ENCODE measurements at places on chromosomes 16 and 17.
A peak's percentile ranks its signal among the peaks of the same experiment; 100 is the strongest.

DNA sequence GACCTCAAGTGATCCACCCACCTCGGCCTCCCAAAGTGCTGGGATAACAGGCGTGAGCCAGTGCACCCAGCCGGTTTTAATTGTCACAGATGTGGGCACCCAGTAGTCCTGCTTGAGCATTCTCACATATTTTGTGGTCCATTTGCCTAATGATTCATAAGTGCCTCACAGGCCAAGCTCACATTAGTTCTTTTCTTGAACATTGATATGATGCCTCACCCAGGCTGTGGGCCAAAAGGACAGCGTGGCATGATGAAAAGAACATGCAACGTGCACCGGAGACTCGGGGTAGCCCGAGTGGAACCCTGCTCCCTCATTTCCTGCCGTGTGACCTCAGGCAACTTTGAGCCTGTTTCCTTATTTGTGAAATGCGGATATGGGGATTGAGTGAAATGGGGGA is 181.9 kb downstream of the SNX29 start:
- no peak for DNase-seq

DNA sequence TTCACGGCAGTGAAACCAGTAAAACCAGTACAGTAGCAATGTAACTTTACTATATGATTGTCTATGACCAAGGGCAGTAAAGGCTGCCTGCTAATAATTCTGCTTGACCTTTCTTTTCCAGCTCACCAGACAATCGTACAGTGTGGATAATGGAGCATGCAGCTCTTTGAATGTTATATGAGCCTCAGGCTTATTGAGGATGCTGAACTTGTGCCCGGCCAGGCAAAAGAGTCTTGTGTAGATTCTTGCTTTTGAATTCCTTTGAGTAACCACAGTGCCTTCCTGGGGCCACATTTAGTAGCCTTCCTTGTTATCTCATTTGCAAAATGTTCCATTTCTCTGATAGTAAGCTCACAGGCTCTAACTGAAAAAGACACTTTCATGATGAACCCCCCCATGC is 131.8 kb downstream of the CDH11 start:
- no peak for DNase-seq

DNA sequence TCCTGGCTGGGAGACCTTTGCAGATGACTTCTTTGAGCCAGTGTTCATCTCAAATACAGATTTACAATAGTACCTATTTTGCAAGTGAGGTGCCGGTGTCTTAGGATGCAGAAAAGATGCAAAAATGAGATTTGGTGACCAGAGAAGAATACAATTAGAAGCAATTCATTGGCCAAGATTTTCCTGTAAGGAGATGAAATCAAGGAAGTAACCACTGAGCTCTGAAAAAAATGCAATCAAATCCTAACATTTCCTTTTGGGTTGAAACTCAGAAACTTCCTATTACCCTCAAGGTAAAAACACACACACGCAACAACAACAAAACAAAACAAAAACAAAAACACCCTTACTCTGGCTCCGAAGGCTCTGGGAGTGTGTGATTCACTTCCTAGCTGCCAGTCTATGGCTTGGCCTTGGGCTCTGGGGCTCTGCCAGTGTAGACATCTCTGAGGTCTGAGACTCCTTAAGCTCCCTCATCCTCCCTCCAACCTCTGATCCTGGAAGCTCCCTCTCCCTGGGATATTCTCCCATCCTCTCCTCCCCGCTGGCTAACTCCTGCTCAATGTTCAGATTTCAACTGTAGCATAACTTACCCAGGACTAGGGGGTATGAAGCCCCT is 16.8 kb upstream of the MT4 start:
- no peak for DNase-seq

- peak; percentile 82 for DNase-seq
These were observed 11.8 kb downstream of the HID1 start for GRCh38 chr17:74960570-74961342.

- no peak for DNase-seq
These were observed 32.7 kb downstream of the LRRC75A start for GRCh38 chr17:16459271-16459670.

DNA sequence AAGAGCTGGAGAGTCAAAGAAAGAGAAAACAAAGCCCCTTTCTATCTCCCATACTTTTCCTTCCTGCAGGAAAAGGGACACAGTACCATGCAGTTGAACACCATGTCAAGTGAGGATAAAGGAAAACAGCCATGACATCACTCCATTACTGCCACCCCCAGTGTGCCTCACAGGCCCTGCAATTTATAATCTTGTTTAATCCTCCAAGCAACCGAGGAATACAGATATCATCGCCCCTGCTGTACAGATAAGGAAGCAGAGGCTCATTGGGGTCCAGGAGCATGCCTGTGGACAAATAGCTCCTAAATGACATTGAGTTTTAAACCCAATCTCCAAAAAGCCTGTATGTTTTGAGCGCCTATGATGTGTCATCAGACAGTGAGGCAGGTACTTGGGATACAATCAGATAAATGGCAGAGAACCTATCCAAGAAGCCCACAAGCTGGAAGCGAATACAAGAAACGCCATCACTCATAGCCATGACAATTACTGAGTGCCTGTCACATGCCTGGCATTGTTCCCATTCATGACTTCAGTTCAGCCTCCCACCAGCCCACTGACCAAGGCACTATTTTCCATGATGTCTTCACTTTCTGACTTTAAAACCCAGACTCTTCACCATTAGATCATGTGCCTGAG is 45.5 kb downstream of the CPPED1 start:
- no peak for DNase-seq

DNA sequence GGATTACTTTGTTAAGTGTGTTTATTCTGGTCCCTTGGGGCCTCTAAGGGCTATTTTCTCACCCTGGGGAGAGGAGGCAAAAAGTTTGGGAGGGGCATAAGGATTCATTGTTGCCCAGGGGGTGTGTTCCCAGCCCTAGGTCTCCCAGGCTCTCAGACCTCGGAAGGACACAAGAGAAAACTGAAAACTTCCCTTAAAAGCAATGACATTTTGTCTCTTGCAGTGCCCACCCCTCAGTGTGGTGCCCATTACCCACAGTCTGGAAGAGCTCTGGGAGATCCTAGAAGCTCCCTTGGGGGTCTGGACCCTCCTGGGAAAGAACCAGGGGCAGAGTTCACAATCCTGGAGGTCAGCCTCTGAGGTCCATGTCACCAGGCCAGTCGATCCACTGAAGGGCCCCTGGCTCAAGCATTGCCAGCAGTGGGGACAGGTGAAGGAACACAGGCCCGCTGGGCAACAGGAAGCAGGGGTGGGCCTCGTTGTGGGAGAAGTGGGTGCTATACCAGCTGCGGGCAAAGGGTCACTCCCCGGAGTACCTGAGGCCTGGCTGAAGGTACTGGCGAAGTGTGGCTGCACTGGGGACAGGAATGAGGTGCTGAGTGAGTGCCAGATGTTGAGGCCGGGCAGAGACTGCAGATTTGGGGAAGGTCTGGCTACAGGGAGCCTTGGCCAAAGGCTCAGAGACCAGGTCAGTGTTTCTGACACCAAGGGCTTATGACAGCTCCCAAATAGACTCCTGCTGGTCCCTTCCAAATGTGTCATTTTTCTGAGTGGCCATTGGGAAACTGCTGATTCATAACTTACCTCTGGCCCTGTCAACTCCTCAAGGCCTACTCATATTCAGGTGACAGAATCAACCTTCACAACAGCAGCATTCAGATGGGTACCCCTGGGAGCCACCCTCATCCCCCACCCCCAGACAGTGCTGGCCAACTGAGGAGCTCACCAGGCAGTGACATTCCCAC is 4.6 kb upstream of the ZNF747 start:
- no peak for DNase-seq

GRCh38 chr17:77320485-77321256 is 179.9 kb downstream of the SEC14L1 start:
- DNase-seq: peak; percentile 66

- DNase-seq: no peak
These were observed 572 bp downstream of the PSMB6 start for GRCh38 chr17:4796552-4796920.

DNA sequence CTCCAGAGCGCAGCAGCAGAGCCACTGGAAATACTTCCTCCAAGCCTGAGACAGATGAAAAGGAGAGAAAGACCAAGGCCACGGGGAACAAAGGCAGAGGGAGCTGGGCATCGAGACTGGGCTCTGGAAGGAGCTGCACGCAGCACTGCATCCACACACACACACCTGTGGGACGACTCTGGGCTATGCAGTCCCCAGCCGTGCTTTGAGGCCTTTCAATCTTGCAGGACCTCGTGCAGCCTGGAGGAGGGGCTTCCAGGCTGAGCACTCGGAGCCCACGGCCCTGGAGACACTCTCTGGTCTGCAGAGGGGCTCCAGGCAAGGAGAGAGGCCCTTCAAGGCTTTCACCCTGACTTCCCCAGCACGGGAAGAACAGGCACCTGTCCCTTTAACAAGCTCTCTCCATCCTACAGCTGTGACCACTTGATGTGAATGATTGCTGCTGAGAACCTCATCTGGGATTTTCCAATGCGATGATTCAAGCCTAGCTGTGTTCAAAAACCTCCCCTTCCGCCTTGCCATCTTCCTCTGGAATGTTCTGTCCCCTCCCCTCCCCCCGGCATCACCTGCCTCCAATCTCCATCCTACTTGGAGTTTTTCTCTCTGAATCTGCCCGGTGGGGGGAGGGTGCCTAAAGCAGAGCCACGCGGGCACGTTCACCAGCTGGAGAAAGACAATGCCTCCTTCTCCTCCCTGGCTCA is 37.5 kb downstream of the RBFOX3 start:
- no peak for DNase-seq

- no peak for DNase-seq
These were observed 21.7 kb downstream of the USP36 start for GRCh38 chr17:78818932-78819331.

- DNase-seq: peak; percentile 55
These were observed 182.8 kb downstream of the SEC14L1 start for GRCh38 chr17:77323413-77324171.

- no peak for DNase-seq
These were observed 31.7 kb downstream of the CNGB1 start for GRCh38 chr16:57938936-57939871.

DNA sequence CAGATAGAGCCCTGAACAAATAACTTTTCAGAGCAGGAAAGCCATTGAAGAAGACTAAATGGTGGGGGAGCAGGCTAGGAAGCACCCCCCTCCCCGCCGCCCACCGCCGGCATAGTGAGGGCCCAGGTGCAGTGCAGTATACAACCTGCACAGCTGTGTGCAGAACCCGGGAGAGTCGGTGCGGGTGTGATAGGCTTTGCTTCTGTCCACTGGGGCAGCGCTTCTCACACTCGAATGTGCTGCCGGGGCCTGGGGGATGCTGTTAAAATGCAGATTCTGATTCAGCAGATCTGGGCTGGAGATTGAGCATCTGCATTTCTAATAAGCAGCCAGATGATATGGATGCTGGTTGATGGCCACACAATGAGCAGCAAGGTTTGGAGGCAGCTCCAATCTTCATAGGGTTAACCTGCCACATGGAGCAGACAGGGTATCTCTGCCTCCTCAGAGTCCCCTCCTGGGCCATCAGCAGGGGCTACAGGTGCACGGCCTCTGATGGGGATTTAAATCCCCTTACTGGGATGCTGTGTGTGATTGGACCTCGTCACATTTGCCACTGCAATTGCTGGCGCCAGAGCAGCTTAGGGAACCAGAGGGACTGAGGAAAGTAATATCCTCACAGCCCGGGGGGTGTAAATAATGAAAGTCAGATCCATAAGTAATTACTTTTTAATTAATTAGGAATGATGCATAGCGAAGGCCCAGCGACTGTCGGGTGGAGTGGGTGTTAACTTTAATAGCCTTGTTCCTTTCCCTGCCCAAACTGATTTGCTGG is 172.0 kb upstream of the RPL38 start:
- no peak for DNase-seq

DNA sequence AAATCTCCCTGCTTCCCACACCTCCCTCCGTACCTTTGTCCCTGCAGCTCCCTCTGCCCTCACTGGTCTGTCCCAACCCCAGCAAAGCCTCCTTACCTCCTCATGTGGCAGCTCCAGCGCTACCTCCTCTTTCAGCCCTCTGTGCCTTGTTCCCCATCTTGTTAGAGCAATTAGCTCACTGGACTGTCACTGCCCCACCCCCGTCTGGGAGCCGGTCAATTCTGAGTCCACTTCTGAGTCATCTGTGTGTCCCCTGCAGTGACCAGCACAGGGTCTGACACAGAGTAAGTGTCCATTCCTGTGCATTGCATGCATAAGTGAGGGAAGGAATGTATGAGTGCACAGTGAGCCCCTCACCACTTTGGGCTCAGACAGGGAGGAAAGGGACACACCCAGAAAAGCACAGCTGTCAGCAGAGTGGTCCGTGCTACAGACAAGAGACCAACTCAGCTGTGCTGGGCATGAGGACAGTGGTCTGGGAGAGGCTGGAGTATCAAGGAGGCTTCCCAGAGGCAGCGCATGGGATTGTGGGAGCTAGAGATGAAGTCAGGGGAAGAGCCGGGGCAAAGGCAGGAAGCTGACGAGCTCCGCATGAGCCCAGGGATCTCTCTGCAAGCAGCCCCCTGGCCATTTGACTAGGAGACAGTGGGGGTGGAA is 45.9 kb downstream of the PITPNM3 start:
- no peak for DNase-seq

DNA sequence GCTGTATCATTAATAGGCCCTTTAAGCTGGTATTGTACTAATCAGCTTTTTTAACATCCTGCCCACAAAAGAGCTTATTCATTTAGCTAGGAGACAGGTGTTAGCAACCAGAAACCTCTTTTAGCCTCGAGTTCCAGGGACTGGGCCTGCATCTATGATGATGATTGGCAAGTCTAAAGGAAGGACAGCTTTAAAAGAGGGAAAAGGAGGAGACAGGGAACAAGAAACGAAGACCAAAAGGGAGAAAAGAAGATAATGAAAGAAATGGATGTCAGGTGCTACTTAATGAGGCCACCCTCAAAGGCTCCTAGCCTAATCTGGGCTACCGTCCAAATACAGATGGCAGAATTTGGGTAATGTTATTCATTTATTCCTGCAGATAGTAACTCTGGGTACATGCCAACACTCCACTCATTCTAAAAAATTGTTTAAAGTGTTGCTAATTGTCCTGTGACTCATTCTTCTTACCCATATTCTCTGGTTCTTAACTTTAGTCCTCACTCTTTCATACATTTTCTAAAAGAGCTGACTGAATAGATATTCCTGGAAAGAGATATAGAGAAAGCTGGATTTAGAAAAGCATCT is 18.7 kb upstream of the RFFL start:
- peak; percentile 19 for DNase-seq

DNA sequence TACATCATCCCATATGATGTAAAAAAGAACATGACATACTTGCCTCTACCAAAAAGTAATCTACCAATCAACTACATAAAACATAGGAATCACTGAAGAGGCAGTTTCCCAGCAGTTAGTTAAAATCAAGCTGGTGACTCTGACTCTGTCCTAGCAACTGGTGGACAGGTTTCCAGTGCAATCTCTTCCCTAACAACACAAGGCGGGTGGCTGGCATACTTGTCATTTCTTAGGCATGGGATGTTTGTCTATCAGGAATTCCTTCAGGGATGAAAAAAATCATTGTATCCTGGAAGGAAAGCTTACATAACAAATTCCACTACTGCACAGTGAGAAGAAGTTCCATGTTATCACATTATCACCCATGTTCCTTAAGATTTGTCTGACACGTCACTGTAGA is 50.9 kb downstream of the HELZ start:
- no peak for DNase-seq

- peak; percentile 57 for DNase-seq
These were observed at the start of gene LHX1 for GRCh38 chr17:36937001-36937958. LHX1 (plus strand) TSS chr17:36937475; CDS start chr17:36938198, 723 bp downstream.

Data from GM20000 (cell line).